Caco-2 (cell line): ENCODE measurements at places on chromosomes 4 and X. TPM values are rescaled to one million over a fixed set of nuclear protein-coding genes. Genes with fewer than 3 reads are reported as not detected.

DNA sequence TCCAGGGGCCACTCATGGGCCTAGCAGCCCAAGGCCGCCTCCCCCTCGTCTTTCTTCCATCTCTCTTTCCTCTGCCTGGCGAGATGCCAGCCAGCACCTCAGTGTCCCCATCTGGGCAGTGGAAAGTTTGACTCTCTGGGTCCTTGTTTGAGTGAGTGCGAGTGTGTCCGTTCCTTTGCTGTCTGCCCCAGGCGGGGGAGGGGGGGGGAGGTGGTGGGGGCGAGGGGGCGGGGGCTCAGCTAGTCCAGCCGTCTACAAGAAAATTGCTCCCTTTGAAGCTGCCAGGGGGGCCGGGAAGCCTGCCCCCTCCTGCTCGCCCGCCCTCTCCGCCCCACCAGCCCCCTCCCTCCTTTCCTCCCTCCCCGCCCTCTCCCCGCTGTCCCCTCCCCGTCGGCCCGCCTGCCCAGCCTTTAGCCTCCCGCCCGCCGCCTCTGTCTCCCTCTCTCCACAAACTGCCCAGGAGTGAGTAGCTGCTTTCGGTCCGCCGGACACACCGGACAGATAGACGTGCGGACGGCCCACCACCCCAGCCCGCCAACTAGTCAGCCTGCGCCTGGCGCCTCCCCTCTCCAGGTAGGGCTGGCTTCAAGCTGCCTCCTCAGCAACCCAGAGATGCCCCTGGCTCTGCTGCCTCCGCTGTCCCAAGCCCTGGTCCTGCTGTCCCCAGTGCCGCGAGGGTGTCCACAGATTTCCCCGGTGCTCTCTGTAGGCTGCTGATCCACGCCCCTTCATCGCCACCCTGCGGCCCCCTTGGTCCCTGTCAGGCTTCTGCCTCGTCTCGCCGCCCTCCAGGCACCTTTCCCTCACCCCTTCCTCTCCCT, at the start of gene BGN:
Gene BGN (plus strand): TSS at position 440 of the 821 bp plus-strand sequence. CDS start 9,652 bp downstream, outside the sequence.
- H3K36me3 ChIP-seq = no peaks in the 10 kb centered on the region
- peak within 1 kb of the TSS; percentile 27 for H3K27ac ChIP-seq
- no peaks in the 10 kb centered on the region for H3K27me3 ChIP-seq
- H3K4me1 ChIP-seq = peaks cover 9% of the 10 kb centered on the region
- peak within 1 kb of the TSS; percentile 27 for H3K4me3 ChIP-seq
- peak; percentile 73 for DNase-seq

DNA sequence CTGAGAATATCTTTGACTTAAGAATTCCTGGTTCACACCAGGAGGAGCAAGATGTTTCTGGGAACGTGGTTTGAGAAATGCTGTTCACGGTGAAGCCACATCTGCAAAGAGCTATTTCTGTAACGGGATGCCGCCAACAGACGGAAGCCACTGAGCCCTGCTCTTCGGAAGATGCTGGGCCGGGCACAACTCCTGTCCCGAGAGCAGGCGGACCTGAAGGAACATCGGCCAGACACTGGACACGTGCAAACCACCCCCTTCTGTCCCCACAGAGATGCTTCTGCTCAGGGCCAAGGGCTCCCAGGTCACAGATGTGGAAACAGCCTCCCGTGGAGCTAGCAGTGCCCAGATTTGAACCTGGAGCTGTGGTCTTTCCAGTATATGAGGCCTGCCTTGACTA, 24.3 kb downstream of the HMX1 start:
- no peak for DNase-seq
- no peak overlapping the region for H3K27ac ChIP-seq
- no peak overlapping the region for H3K4me3 ChIP-seq
- H3K4me1 ChIP-seq = no peaks in the 10 kb centered on the region

- no peak overlapping the region for H3K4me3 ChIP-seq
- H3K36me3 ChIP-seq = no peaks in the 10 kb centered on the region
- H3K27ac ChIP-seq = no peak overlapping the region
- no peaks in the 10 kb centered on the region for H3K27me3 ChIP-seq
- H3K4me1 ChIP-seq = no peaks in the 10 kb centered on the region
- no peak for DNase-seq
Observed at GRCh38 chrX:13090027-13090338, 45.6 kb upstream of the FAM9C start.

MBNL3 gene
- 174 and 195 TPM in 2 replicates for total RNA-seq

TMEM35A gene
- not detected in 2 replicates for total RNA-seq

DNA sequence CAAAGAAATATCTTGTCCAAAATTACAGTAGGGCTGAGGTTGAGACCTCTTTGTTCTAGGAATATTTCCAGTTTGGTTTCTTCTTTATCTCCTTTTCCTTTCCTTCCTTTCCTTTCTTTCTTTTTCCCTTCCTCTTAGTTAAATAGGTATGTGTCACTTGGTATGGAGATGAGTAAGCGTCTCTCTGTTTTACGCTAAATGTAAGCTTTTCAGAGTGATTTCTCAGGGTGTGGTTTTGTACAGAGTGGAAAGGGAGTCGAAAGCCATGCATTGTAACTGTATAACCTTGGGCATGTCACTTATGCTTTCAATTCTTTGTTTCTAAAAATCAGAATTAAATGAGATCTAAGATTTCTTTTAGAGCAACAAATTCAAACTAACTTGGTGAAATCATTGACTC, 54.8 kb downstream of the TLL1 start:
- H3K4me3 ChIP-seq = no peak overlapping the region
- no peaks in the 10 kb centered on the region for H3K27me3 ChIP-seq
- no peaks in the 10 kb centered on the region for H3K36me3 ChIP-seq
- H3K27ac ChIP-seq = no peak overlapping the region
- DNase-seq = no peak

PARM1 gene
- total RNA-seq = 1.7 and 2.3 TPM in 2 replicates

GIMD1 gene
- 0.35 TPM in 1 of 2 replicates, not detected in the other for total RNA-seq

FGFR3 gene
- total RNA-seq = 112 and 132 TPM in 2 replicates

KLKB1 gene
- not detected in 2 replicates for total RNA-seq
